ENCODE measurements at places on chromosomes 6 and 20.

- no peak for DNase-seq
Measured at GRCh38 chr6:112560651-112561050, 213.5 kb downstream of the RFPL4B start.

GRCh38 chr6:41093729-41094128 lies 21.0 kb downstream of the NFYA start:
- DNase-seq, result no peak

GRCh38 chr6:101116337-101116736 lies 235.2 kb upstream of the ASCC3 start:
- DNase-seq, result no peak

- DNase-seq, result no peak
Measured at GRCh38 chr6:18240230-18240629, 24.1 kb downstream of the DEK start.

- no peak for DNase-seq
Measured at GRCh38 chr20:58256842-58257241, 28.4 kb upstream of the ANKRD60 start.

GRCh38 chr6:168147205-168147738 lies 68.3 kb upstream of the FRMD1 start:
- no peak for DNase-seq

GRCh38 chr6:135185483-135185882 lies 4.4 kb downstream of the MYB start:
- DNase-seq, result no peak

GRCh38 chr20:51385646-51386530 lies 156.6 kb downstream of the NFATC2 start:
- peak; percentile 59 for DNase-seq

- DNase-seq, result no peak
Measured at GRCh38 chr20:63895202-63895951, 451 bp downstream of the DNAJC5 start.

GRCh38 chr6:169868458-169868857 lies 117.0 kb downstream of the ERMARD start:
- peak; percentile 55 for DNase-seq

DNA sequence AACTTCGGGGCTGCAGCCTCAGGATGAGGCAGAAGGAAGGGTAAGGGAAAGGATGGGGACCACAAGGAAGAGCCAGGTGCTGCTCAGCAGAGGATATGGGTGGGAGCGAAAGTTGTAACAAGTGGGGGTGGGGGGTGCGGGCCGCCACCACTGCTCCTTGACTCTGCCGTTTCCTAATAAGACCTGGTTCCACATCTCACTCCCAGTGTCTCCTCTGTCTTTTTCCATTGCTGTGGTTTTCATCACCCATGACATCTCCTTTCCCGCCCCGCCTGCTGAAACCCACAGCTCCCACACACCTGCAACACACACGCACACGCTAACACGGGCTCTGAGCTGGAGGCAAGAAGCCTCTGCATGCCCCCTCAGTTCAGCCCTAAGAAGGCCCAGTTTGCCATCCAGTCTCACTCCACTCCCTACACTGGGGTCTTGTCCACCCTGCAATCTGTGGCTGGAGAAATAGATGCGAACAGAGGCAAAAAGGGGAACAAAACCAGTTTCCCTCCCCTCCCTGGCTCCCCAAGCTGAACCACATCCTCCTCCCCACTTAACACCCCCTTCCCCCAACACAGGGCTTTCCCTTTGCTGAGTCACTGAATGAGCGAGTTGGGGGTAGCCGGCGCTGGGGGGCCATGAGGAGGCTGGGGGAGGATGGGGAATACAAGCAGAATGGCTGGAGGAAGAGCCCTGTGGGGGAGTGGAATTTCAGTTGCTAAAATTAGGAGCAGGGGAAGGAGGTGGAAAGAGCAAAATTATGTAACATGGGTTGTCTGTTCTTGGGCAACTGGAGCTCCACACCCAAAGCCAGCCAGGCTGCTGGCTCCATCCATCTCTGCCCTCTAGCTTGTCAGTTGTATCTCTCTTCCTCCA lies 11.5 kb downstream of the NFKBIL1 start:
- DNase-seq, result peak; percentile 73

DNA sequence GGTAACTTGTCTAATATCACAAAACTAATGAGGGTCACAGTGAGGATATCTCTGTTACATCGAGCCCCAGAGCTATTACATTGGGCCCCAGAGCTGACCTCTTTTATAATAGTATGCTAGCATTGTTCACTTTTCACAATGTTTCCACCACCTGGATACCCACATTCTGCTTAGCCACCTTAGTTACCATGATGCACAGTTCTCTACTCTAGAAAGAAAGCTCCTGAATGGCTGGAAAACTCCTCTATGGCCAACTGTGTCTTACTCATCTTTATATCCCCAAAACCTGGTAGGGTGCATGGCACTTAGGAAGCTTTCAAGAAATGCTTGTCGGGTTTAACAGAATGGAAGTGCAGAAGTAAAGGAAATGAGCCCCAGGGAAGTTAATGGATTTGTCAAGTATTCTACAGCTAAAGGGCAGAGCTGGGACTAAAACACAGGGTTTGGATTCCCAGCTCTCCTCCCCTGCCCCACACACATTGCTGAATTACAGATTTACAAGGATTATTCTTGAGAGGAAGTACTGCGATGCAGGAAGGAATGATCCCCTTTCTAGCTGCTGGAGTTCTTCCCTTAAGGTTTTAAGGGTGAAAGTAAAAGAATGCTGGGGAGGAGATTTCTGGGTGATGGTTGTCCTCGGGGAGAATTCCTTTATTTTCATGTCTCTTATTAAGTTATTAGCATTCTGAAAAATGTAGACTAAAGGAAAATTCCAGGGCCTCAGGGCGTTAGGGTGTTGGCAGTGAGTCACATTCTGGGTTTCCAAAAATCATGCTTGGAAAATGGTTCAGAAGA lies 16.1 kb upstream of the HINT3 start:
- DNase-seq, result no peak

DNA sequence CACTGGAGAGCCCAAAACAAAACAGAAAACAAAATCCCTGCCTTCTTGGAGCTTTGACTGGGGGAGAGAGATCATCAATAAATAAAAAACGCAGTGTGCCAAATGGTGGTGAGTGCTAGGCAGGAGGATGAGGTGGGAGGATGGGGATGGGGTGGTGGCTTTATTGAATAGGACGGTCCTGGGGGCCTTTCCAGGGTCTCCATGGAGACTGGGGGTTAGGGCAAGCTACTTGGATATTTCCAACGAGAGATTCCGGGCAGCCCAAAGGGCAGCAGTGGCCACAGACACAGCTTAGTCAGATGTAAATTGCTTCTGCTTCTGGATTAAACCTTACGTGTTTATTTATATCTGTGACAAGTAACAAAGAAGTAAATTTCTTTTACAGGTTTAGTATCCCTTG lies 700.1 kb downstream of the QKI start:
- DNase-seq, result no peak

GRCh38 chr6:151763303-151763702 lies 44.2 kb upstream of the ESR1 start:
- no peak for DNase-seq

DNA sequence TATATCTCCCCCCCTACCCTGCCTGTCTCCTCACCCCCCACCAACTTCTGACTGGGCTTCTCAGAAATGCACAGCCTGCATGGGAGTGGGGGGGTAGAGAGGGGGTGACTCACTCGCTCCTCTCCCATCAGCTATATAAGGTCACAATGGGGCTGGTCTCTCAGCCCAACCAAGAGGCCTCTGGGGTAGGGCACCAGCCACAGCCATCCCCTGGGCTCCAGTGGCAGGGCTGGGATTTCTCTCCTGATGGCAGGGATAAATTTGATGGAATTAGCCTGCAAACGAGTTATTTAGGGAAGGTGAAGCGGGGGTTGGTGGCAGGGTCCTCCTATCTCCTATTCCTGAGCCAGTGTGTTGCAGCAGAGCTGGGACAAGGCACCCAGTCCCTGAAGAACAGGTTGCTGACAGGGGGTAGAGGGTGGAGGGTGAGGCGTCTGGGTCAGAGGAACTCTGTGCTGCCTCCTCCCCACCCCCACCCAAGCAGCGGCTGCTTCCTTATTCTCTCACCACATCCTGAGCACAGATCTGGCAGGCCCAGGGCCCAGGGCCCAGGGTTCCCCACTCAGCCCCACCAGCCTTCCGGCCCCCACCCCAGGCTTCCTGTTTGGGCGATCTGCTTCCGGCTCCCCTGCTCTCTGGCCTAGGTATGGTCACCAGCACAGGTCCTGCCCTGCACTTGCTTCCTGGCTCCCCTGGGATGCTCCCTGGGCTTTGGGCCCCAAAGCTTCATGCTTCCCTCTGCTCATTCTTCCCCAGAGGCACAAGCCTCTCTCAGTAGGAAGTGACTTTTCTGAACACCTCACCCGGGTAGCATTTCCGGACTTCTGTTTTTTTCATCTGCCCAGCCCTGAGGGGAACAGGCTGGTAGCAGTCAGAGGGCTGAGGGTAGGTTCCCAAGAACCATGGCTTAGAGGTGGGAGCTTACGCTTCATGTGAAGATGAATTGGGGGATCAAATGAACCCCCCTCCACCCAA lies 4.0 kb downstream of the PPP1R18 start:
- peak; percentile 89 for DNase-seq

Data from CD4-positive, alpha-beta T cell treated with Interleukin-4 for 1 hour (primary cell).